Cerebellar nuclear complex (tissue), 1 donor: ENCODE measurements at places on chromosomes 4 and X.

DNA sequence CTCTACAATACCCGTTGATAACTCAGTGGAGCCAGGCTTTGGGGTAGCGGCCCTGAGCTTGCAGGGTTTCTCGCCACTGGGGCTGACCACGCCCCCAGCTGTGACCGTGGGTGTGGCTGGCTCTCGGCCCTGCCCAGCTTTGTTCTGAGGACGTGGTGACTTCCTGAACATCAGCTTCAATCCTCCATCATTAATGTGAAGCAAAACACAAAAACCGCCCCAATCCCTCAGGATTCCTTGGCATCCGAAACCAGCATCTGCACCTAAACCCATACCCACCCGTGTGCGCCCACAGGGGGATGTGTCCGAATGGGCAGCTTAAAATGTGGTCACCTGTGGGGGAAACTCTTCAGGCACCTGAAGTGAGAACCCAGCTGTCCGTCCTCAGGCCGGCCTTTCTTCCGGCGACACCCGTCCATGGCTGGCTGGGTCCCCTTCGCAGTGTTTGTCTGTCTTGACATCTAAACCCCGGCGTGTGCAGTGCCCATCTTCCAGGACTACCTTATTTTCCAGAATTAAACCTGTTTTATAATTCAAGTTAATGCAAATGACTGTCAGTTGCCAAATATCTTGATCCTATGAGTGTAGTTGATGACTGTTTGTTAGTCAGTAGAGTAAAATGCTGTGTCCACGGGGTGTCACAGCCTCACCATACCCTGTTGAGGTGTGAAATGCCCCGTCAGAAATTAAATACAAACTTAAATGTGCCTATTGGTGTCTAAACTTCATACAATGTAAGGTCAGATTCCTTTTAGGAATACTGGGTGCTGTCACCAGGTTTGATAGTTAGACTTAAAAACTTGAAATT, 27.3 kb downstream of the NELFA start:
- no peak for DNase-seq

- no peak for DNase-seq
Measured at GRCh38 chr4:153114771-153115321, 89.4 kb upstream of the TRIM2 start.

- no peak for DNase-seq
Measured at GRCh38 chr4:14596028-14596427, 406.3 kb upstream of the CPEB2 start.

- DNase-seq = no peak
Measured at GRCh38 chr4:56305390-56305789, 81.9 kb downstream of the AASDH start.

- DNase-seq = no peak
Measured at GRCh38 chr4:6277935-6278800, 8.5 kb downstream of the WFS1 start.

GRCh38 chr4:142405021-142405694, 440.9 kb downstream of the INPP4B start:
- DNase-seq = no peak

DNA sequence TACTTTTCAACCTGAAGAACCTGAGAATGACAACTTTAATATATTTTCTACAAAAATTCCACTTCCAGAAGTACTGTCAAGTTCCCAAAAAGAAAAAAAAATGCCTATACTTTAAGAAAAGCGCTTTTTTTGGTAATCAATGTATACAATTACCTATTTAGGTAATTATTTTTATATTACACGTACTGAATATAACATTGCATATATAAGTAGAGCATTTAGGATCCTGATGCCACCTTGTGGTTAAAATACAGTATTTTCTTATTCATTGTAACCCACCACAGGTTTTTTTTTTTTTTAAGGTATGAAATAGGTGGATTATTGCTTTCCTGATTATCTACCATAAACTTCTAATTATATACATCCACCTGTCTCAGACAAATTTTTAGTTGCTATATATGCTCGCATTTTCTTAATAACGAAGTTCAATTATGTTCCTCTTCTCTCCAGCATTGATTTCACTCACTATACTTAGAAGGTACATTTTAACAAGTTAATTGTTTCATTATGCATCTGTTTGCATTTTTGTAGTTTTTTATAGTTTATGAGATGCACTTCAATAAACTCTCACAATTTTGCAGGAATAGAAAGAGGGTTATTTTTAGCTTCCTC, 5.2 kb downstream of the MAP9 start:
- no peak for DNase-seq

DNA sequence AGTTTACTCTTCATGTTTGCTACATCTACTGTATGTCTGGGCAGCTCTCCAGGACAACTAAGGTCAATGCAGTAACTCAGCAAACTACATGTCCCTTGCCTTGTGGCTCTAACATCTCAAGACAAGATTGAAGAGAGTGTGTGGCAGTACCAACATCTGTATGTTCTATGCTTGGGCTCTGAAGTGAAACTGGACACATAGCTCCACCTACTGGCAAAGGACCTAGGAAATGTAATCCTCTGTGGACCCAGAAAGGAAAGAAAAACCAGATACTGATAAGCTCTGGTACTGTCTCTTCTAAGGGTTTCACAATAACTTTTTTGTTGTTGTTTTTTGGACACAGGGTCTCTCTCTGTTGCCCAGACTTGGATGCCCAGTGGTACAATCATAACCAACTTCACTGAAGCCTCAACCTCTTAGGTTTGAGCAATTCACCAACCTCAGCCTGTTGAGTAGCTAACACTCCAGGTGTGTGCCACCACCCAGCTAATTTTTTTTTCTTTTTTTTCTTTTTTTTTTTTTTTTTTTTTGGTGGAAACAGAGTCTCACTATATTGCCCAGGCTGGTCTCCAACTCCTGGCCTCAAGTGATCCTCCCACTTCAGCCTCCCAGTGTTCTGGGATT, 64.1 kb downstream of the QDPR start:
- no peak for DNase-seq

GRCh38 chr4:19592391-19592790, 659.3 kb upstream of the SLIT2 start:
- DNase-seq = no peak

- DNase-seq = no peak
Measured at GRCh38 chr4:149723065-149723464, 92.6 kb downstream of the IQCM start.

DNA sequence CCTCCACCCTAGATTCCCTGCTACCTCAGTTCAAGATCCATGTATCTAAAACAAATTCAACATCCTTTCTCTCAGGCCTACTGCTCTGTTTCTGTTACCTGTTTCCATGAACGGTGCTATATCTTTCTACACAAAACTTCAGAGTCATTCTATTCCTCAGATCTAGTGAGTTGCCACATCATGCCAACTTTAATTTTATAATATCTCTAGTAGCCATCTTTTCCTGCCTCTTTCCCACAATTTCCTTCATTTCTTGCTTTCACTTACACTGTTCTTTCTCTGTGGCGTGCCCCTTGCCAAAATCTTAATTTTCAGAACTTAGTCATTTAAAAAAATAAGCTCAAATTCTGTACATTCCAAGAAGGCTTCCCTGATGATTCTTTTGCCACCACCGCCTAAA, 15.2 kb downstream of the GUCY1A1 start:
- no peak for DNase-seq

GRCh38 chrX:103818842-103819619, 13.0 kb downstream of the RAB9B start:
- no peak for DNase-seq

GRCh38 chr4:33171873-33172525, 2451.8 kb downstream of the PCDH7 start:
- no peak for DNase-seq

DNA sequence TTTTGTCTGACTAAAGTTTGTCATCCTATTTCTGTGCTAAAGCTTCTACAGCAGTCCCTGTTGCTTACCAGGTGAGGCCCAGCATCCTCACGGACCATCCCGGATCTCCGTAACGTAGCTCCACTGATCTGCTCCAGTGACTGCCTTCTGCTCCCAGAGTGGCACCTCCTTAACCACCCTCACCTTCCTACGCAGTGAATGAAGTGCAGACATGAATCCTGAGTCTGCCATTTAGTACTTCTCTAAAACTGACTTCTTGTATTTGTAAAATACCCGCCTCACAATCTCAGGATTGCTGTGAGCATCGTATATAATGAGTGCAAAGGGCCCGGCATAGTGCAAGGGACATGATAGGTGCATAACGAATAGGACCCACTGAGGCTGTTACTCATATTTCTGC, 27.7 kb upstream of the ACSL1 start:
- DNase-seq = no peak

GRCh38 chr4:115596265-115597001, 483.0 kb upstream of the NDST4 start:
- no peak for DNase-seq

DNA sequence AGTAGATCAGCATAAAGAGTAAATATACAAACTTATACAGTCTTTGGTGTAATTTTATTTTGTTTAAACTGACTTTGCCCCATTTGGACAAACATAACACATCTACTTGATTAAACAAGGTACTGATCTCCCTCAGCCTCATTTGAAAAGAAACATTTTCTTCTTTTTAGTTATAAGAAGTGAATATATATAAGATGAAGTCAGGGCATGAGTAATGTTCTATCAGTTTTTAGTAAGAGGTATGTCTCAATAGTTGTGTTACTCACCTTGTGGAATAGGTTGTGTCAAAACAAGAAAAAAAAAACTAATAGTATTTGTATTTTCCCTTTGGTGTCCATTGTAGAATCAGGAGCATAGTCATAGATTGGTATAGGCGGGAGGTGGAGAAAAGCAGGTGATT, 327.4 kb downstream of the RPA4 start:
- DNase-seq = no peak

- DNase-seq = no peak
Measured at GRCh38 chr4:183158062-183158461, 59.0 kb downstream of the WWC2 start.

DNA sequence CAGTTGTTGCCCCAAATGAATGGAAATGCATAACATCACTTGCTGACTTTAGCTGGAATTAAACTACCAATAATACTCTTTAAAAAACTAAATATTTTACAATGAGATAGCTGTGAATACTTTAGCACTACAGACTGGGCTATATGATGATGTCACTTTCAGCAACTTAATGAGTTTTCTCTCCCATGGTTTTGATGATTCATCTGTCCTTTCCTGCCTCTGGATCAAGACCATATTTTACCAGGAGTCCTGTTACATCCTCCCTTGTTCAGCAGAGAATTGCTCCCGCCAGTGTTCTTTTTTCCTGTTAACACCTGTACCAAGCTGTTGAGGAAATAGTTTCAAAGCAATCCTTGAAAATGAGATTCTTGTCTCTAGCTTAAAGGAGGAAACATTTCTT, 543.0 kb downstream of the SPRY1 start:
- no peak for DNase-seq

GRCh38 chr4:137960371-137961050, 281.6 kb downstream of the SLC7A11 start:
- no peak for DNase-seq

GRCh38 chr4:88158489-88159228, at the start of gene ABCG2:
Gene ABCG2, minus strand, starts transcription at chr4:88158639. Its CDS starts 18,644 bp downstream, at chr4:88139995.
- no peak for DNase-seq

- DNase-seq = no peak
Measured at GRCh38 chr4:181685461-181685860, 557.7 kb upstream of the TENM3 start.

- DNase-seq = no peak
Measured at GRCh38 chr4:123037804-123038203, 115.4 kb upstream of the NUDT6 start.

GRCh38 chr4:98248934-98249333, 12.2 kb upstream of the RAP1GDS1 start:
- DNase-seq = no peak

DNA sequence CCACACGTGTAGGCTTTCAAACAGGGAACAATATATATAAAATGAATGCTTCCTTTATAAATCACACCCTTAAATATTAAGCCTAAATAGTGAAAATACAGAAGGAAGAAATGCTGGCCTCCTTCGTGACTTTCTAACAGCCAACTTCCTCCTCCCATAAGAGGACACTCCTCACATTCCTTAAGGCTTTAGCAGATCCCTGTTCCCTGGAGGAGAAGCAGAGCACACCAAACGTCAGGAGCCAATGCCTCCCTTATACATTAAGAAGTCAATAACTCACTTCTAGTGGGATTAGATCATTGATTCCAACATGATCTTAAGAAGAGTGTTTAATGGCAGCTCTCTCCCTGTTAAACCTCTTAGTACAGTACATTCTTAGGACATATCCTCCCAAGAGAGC, 108.4 kb upstream of the FAM241A start:
- DNase-seq = no peak

DNA sequence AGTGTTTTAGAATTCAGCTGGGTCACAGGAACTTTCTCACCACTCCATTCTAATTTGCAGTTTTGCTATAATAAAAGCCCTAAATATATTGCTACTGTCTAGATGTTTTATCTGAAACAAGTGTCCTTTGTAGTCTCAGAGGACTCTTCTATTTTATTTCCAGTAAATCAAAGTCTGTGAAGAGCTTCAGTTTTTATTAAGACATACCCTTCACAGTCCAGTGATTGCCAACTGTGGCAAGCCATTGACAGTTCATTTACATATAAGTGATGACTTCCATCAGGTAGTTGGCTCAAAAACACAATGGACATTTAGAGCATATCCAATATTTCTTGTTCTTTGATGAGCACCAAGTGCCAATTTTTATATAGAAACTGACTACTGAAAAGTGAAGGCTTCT, 466.1 kb downstream of the IQCM start:
- no peak for DNase-seq

GRCh38 chrX:119181491-119181890, 53.9 kb upstream of the KIAA1210 start:
- no peak for DNase-seq

DNA sequence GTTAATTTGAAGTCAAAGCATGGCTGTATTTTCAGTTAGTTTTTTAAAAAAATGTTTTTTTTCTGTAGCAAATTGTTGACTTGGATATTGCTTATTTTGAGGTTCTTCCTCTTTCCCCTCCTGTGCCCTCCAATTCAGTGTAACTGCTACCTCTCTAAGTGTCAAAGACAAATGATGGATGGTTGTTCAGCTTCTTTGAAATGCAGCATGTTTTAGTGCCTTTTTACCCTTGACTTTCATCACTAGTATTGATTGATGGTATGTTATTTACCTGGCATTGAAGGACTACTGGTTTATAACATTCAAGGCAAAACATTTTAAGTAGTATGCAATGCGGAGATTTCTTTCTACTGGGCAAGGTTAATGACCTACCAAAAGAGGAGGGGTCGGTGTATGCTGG, 281.0 kb upstream of the FAT1 start:
- no peak for DNase-seq

GRCh38 chr4:81786063-81786763, 314.5 kb upstream of the RASGEF1B start:
- DNase-seq = no peak

GRCh38 chr4:25875281-25875745, 12.5 kb upstream of the SEL1L3 start:
- no peak for DNase-seq

DNA sequence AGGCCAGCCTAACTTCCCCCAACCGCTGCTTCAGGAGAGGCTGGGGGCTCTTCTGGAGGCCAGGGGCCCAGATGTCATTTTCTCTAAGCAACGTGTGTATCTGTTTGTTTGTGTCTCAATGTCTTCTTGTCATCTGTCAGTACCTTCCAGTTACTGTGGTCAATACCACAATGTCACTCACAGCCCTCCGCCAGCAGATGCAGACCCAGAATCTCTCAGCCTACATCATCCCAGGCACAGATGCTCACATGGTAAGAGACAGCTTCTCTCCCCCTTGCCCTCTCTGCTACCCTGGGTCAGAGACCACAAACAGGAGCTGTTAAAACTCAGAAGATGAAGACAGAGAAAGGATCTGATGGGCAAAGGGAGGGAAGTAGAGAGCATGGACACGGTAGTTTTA, 5.0 kb downstream of the XPNPEP2 start:
- DNase-seq = no peak

- no peak for DNase-seq
Measured at GRCh38 chr4:1765409-1766072, 27.6 kb upstream of the FGFR3 start.
